ENCODE measurements at places on chromosomes 13 and 19.

DNA sequence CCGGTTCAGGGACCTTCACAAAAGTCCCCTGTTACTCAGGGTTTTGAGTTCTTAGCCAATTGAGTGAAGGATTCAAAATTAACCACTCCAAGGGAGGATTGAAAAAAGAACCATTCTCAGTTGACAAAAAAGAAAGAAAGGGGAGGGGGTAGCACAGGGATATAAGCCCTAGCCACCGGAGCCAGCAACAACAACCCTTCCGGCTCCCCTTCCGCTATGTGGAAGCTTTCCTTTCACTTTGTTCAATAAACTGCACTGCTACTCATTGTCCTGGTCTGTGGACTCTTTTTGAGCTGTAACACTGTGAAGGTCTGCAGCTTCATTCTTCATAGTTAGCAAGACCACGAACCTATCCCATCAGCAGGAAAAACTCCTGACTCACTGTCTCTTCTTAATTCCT is 1488.1 kb upstream of the PRR20A start:
- DNase-seq = no peak

DNA sequence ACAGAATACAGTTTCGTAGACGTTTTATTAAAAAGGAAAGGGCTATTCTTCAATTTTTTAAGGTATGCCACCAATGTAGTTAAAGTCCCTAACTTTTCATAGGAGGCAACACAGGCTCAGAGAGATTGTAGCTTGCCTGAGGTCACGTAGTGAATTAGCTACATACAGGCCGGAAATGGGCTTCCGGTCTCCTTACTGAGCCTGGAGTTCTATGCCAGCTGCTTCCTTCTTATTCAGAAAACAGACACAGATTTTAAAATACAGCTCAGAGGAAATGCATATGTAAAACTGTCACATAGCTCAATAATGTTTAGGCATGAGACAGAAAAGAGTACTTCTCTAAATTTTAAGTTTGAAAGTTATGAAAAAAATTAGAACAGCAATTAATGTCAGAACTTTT is 85.4 kb upstream of the TUBA3C start:
- no peak for DNase-seq

GRCh38 chr19:3034656-3035541 is 5.8 kb upstream of the TLE2 start:
- peak; percentile 11 for DNase-seq

DNA sequence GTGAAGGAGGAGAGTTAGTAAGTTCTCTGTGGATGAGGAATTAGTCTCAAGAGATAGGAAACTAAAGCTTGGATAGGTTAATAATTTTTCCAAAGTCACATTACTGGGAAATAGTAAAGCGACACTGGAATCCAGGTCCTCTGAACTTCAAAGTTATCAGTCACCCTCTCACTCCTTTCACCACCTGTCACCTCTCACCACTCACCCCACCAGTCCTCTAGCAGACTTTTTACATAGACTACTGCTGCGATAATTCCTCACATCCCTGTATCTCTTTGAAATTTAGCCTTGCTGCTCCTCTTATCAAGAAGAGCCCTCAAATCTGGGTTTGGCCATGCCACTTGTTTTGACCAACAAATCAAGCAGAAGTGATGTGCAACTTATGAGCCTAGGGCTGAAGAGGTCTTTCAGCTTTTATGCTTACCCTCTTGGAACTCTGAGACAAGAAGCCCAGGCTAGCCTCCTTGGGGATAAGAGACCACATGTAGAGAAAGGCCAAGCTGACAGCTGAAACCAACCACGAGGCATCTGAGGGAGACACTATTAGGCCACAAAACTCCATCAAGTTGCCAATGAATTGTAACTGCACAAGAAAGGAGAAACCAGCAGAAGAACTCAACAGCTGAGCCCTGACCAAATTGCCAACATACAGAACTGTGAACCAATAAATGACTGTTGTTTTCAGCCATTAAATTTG is 41.2 kb downstream of the STARD13 start:
- DNase-seq = no peak

GRCh38 chr13:77328819-77329132 is 1.9 kb upstream of the MYCBP2 start:
- no peak for DNase-seq

GRCh38 chr13:37648609-37649008 is 50.0 kb upstream of the POSTN start:
- DNase-seq = peak; percentile 47

- peak; percentile 3 for DNase-seq
Measured at GRCh38 chr19:56538761-56539263, at the start of gene ZFP28. TSS of gene ZFP28 (plus strand) at chr19:56538948. CDS start at chr19:56539019, 71 bp downstream.

DNA sequence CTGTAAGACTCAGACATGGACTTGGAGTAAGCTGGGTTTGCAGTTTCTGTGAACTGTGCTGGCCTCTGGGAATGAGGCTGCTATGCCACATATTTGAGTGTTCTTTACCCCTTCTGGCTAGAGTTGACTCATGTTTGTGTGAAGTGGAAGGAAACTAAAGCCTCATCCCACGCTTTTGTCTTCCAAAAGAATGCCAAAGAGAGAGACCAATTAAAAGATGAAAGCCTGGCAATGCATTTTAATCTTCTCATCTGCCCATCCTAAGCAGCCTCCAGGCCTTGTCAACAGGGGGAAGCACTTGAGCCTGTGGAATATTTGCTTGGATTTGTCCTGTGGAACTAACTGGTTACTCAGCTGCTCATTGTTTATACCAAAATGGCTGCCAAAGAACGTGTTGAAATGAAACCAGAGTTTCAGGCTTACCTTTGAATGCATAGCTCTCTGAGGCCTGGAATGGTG is 49.1 kb downstream of the LMO7 start:
- peak; percentile 81 for DNase-seq

DNA sequence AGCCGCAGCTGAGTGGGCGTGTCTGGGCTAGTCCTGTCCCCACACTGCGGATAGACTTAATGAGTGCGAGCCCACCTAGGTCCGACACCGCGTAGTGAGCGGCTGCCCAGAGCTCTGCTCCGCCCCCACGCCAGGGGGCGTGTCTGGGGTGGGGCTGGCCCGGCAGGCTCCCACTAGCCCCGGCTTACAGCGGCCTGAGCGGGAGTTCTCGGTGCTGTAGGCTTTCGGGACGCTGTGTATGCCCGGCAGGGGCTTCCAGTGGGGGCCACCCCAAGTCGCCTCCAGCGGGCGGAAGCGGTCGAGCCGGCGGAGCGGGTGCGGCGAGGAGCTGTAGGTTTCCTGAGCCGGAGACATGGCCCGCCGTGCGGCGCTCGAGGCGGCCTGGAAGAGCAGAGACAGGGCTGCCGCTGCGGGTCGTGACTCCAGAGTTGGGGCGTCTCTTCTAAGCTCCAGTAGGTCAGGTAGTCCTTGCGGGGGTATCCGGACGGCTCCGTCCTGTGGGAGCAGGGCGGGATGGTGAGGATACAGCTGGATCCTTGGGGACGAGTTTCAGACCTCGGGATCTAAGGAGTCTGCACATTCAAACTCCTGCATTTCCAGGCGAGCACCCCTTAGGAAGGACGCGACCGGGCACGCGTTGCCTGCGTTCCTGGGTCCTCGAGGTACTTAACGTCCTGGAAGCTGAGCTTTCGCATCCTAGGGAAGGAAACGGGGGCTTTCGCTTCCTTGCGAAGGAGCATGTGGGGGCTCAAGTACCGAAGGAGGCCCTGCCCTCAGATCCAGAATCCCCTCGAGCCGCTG is 1.2 kb downstream of the CGB7 start:
- no peak for DNase-seq

GRCh38 chr13:109665781-109666249 is 120.6 kb downstream of the IRS2 start:
- DNase-seq = no peak

DNA sequence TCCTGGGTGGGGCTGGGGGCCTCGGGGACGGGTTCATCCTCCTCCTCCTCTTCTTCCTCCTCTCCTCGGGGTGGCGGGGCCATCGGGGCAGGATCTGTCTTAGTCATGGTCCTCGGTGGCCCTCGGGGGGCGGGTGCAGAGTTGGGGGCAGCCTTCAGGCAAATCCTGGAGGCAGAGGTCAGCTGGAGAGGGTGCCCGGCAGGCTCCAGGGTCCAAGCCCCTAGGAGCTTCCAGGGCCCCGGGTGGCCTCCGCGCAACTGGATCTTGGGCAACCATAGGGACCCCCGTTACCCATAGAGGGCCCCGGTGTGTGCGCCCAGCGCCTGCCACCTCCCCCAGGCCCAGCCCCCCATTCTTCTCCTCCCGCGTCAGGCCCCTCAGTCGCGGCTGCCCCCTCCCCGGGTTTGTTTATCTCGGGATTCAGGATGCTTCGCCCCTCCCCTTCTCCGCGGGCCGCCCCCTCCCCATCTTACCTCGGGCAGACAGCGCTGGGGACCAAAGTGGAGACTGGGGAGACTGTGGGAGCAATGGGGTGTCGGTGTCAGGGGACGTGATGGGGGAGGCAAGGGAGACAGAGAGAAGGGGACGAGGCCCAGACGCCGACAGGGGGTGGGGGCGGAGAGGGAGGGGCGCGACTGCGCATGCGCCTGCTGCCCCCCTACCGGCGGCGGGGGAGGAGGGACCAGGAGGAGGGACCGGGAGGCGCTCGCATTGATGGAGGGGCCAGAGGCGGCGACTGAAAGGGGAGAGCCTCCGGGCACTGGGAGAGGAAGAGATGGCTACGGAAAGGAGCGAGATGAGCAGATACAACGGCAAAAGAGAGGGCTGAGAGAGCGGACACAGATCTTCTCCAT is at the start of gene CLIP3:
Gene CLIP3 (minus strand): TSS at position 623 of the 854 bp plus-strand sequence. CDS start 516 bp downstream, at position 107.
- no peak for DNase-seq

- no peak for DNase-seq
Measured at GRCh38 chr19:4660181-4660791, 9.9 kb downstream of the MYDGF start.

DNA sequence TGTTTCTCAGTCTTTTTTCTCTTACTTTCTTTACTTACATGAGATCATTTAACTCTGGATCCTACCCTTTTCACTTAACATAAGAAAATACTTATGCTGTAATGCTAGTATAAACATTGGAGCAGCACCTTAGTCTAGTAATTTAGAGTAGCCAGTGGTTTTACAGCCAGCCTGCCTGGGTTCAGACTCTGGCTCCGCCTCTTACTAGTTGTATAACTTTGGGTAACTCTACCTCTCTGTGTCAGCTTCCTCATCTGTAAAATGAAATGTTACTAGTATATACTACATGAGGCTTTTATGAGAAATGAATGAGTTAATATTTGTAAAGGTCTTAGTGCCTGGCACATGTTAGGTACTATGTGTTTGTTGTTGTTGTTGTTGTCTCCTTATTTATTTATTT is 5.6 kb downstream of the CDADC1 start:
- DNase-seq = no peak

DNA sequence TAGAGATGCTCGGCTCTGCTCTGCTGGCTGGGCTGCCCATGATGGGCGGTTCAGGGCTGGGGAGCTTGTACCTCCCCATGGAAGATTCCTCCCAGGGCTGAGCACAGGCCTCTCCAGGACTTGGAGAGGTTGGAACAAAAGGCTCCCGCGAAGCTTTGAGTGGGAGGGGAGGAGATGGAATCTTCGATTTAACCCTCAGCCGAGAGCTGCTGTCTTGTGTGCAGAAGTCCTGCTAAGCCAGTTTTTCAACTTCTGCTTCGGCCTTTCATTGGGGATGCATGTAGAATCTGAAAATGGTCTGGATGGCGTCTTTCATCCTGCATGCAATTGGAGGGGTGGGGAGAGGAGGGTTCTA is 163.3 kb downstream of the KDM4B start:
- DNase-seq = no peak

DNA sequence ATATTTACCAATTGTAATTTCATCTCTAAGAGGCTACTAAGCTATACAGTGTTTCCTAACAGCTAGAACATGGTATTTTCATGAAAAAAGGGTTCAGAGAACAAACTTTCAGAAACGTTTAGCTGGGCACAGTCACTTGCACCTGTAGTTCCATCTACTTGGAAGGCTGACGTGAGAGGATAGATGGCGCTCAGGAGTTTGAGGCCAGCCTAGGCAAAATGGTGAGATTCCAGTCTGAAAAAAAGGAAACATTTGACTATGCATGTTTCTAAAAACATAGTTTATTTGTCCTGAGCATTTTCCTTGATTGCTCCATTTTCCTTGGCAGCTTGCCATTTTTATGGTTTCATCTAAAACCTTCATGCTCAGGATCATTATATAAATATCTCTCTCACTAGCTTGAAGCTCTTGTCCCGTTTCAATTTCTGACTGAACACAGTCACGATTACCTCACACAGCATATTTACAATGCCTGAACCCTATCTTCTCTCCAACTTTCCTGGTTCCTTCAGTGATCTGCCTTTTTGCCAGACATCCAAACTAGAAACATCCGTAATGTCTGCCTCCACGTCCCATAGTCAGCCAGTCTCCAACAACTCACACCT is 200.8 kb downstream of the RGCC start:
- no peak for DNase-seq

DNA sequence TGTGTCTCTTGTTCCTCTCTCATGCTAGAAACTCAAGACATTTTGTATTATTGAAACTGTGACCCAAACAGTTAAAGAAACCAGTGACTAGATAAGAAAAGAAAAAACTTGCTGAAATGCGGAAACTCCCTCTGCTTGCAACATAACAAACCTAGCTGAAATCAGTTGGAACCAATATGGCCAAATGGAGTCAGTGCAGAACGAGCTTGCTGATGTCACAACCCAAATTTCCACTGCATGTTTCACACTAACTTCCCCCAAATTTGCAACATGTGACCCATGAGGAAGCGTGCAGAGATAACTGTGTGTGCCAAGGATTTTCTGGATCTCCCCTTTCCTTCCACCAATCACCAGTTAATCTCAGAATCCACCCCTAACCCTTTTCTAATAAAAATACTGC is 208.0 kb downstream of the DLEU7 start:
- DNase-seq = no peak

GRCh38 chr13:95728957-95729356 is 52.0 kb downstream of the DNAJC3 start:
- DNase-seq = no peak

- DNase-seq = no peak
Measured at GRCh38 chr19:48121909-48122371, 11.3 kb upstream of the PLA2G4C start.

DNA sequence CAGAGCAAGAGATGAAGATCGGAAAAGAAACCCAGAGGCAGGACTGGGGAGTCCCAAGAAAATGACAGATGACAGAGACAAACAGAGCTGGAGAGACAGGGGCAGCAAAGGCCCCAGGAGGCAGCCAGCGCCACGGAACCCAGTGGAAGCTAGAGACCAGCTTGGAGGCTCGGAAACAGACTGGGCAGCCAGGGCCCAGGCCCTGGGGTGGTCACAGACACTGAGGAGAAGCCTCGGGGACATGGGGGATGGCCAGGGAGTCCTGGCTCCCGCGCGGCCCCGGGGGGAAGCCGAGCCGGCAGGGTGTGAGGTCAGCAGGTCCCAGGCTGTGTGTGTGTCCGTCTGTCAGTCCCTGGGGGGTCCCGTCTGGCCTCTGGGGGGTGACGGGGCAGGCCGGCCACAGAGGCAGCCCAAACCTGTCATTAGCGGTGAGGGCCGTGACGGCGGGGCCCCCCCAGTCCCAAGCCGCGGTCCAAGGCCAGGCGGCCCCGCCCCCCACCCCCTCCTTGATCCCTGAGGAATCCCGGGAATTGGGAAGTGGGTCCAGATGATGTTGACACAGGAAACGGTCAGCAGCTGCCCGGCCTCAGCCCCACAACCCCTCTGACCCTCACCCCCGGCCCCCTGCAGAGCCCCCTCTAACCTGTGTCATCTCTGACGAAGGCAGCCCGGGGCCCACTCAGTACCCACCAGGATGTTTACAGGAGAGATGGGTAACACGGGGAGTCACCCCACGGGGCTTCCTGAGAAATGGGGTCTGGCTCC is 2.5 kb upstream of the TMEM190 start:
- DNase-seq = no peak
